ENCODE measurements at places on chromosomes 16 and 17. TPM values are rescaled to one million over a fixed set of nuclear protein-coding genes. Genes with fewer than 3 reads are reported as not detected.

The TEX14 gene
- 0.08 TPM for total RNA-seq

The KRTAP4-6 gene
- not detected for total RNA-seq

DNA sequence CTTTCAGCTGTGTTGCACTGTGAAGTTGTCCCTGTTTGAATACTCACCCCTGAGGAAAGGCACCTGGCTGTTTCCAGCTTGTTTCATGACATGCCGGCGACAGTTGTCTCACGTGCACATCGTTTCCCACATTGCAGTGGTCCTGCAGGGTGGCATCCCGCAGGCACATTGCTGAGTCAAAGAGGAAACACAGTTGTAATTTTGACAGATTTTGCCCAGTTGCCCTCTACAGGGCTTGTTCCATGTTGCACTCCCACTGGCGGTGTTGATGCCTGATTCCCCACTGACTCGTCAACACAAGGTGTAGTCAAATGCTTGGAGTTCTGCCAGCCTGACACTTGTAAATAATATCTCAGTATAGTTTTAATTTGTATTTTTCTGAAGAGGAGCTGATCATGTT lies 23.8 kb downstream of the EPN2 start:
- H3K27ac ChIP-seq, result no peak overlapping the region
- H3K4me3 ChIP-seq, result no peak overlapping the region
- peaks cover 2% of the 10 kb centered on the region for H3K36me3 ChIP-seq
- no peak for DNase-seq
- H3K4me1 ChIP-seq, result peaks cover 46% of the 10 kb centered on the region

DNA sequence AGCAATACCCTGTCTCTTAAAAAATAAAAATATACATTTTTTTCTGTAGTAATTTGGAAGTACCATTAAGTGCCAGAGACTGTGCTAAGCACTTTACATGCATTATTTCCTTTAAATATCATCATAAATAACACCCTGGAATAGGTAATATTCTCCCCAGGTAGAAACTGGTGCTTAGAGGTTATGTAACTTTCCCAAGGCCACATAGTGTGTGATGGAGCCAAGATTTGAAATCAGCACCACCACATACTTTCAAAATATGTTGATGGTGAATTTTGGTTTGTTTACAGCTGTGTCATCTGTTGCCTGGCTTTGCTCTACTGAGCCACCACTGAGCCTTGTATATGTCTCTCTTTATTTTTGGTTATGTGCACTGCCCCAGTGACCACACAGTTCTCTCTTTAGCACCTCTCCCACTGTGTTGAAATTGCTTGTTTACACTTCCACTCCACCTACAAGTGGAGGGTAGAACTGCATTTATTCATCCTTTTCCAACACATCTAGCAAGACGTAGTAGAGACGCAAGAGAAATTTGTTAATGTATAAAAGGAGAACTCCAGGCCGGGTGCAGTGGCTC lies 19.0 kb upstream of the NBR1 start:
- no peak overlapping the region for H3K27ac ChIP-seq
- no peaks in the 10 kb centered on the region for H3K27me3 ChIP-seq
- H3K4me1 ChIP-seq, result no peaks in the 10 kb centered on the region
- peaks cover 10% of the 10 kb centered on the region for H3K36me3 ChIP-seq

Data from chondrocyte (in vitro differentiated cells).